ENCODE measurements at places on chromosomes 2 and 18.
A peak's percentile ranks its signal among the peaks of the same experiment; 100 is the strongest.

GRCh38 chr2:101157272-101157671, 6.1 kb upstream of the TBC1D8 start:
- DNase-seq = no peak

- DNase-seq = no peak
Measured at GRCh38 chr2:73013936-73014335, 57.6 kb downstream of the SFXN5 start.

DNA sequence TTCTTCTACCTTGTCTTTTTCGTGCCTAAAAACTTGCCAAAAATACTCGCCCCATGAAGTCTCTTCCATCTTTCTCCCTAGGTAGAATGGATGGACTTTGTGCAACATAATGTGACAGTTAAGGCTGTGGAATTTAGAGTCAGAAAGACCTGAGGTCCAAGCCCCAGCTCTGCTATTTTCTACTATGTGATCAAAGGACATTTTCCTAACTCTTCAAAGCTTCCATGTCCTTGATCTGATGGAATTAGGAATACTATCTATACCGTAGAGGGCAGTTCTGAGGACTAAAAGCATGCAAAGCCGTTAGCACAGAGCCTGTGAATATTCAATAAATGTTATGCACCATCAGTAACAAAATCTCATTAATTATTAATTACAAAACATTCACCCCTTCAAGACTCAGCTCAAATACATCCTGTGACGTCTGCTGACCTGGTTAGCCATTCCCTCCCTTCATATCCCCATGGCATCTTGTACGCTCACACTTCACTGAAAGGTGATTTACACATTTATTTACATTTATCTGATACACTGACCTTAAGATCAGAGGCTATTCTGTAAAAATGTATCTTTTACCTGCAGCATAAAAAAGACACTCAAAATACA, 15.1 kb downstream of the IWS1 start:
- no peak for DNase-seq

DNA sequence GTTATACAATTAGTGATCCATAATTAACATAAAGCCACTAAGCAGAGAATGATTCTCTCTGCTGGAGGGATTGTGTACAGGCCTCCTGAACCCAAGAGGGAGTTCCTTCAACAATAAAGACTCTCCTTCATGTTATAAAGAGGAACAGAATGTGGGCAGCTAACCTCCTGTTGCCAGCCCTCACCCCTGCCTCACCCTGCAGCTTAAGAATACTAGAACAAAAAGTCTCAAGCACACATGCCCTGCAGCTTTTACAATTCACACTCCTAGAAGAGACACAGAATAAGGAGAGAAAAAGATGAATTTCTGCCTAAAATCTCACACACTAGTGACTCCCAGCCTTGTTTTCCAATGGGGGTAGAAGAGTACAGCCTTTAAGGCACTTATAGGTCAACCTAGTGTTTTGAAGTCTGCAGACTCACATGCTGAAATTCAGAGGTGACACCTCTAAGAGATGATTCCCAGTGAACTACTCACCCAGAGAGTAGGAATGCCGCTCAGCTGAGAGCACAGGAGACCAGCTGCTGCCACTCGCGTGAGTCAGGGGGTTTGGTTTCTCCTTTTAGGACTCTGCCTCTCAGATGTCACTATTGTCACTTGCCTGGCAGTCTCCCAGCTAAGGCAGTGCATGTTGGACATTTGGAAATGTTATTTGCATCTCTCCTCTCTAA, 32.5 kb upstream of the IL1RL1 start:
- DNase-seq = no peak

- DNase-seq = no peak
Measured at GRCh38 chr2:168571061-168571460, 115.0 kb downstream of the CERS6 start.

DNA sequence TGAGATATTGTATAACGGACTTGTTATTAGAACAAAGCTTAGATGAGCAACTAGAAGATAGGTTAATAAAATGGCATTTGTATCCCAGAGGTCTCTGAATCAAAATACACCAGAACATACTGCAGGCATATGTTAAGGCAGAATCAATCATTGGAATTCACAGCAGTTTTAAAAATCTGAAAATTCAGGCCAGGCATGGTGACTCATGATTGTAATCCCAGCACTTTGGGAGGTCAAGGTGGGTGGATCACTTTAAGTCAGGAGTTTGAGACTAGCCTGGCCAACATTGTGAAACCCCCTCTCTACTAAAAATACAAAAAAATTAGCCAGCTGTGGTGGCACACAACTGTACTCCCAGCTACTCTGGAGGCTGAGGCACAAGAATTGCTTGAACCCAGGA, 405.2 kb downstream of the ZEB2 start:
- no peak for DNase-seq

DNA sequence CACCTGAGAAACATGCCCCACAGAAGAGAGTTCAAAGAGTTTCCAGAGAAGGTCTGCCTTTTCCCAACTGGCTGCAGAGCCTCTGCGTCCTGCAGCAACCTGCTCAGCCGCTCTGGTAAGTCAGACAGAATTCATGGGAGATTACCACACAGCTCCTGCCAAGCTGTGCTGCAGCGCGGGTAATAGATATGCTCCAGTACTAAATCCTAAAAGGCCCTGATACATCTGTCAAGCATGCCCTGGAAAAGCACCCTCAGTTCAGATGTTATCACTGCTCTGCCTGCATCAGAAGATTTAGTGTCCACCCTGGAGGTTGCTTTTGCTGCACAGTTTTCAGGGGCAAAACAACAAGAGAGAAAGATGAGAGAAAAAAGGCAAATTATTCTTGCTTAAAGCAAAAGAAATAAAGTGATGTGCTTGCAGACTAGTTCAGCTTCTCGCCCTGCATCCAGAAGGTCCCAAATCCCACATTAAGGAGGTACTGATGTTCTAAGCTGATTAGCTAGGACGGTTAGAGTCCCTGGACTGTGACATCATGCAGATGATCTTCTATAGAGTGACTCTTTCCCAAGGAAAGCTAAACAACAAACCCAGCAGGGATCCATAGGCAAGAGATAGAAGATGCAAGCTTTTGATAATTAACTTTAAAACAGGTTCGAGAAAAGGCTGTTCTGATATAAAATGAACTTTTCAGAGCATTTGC, 488.6 kb downstream of the BCL11A start:
- DNase-seq = no peak

DNA sequence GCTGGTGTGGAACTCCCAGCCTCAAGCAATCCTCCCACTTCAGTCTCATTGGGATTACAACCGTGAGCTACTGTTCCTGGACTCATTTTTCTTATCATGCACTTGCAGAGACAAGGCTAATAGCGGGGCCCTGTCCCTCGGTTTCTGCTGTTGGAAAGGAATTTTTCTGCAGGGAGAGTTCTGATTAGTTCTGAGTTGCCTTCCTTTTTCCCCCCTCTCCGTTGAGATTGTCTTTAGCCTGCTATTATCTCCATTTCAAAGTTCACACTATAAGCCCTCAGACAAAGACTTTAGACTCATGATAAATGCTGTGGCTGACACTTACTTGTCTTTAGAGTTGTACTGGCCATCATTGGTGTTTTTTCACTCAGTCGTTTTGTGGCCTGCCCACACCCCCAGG, 97.2 kb downstream of the NCOA1 start:
- DNase-seq = no peak

- no peak for DNase-seq
Measured at GRCh38 chr18:69674966-69675365, 272.7 kb downstream of the CD226 start.

DNA sequence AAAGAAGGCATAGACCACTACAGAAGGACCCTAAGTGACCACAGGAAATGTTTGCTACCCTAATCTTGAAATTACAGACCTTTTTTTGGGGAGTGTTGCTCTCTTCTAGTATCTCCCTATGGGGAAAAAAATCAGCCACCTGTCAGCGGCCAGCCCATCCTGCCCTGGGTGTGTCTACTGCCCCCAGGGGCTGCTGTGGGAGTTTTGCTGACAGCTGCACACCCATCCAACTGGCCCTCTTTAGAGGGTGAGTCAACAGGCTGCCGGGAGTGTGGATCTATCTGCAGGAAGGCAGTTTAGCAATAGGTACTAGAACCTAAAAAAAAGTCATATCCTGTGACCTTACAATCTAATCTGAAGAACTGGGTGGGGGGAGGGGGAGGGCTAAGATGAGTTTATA, 796 bp upstream of the DYSF start:
- DNase-seq = peak; percentile 80

DNA sequence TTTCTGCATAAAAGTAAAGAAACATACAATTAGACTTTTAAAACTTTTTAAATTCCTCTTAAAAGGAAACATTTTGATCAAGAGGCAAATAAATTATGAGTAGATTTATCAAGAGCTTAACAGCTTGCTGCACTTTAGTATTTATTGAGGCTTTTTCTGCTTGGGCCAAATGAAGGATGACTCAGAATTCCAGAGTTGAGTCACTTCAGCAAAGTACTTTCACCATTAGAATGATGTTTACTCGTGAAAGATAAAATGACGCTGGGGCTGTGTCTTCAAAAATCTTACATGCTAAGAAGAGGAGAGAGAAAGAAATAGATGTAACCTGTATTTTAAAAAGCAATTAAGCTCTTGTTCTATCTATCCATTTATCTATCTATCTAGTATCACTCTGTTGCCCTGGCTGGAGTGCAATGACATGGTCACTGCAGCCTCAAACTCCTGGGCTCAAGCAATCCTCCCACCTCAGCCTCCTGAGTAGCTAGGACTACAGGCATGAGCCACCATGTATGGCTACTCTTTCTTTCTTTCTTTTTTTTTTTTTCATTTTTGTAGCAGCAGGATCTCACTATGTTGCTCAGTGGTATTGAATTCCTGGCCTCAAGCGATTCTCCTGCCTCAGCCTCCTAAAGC, 75.3 kb upstream of the RIOK3 start:
- DNase-seq = peak; percentile 45

DNA sequence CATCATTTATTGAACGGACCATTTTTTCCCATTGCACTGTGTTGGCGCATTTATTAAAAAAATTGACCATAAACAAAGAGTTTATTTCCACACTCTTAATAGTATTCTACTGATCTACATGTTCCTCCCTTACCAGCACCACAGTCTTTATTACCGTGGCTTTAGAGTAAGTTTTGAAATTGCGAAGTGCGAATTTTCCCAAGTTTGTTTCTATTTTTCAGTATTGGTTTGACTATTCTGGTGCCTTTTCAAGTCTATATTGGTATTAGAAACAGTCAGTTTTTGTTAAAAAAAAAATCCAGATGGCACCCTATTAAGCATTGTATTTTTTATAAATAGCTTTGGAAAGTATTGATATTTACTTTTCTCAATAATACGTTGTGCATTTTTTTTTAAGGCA, 795.1 kb upstream of the HS6ST1 start:
- no peak for DNase-seq

DNA sequence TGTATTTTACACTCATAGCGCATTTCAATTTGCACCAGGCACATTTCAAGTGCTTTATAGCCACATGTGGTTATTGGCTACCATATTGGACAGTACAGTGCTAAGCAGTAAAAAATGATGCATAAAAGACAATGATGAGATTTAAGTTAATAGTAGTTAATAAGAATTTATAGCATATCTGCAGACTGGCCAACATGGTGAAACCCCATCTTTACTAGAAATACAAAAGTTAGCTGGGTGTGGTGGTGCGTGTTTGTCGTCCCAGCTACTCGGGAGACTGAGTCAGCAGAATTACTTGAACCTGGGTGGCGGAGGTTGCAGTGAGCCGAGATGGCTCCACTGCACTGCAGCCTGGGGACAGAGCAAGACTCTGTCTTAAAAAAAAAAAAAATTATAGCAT, 9.7 kb downstream of the DRC1 start:
- DNase-seq = no peak

Measured in urothelium cell line (cell line).